ENCODE measurements at places on chromosomes 12 and 14. TPM values are rescaled to one million over a fixed set of nuclear protein-coding genes. Genes with fewer than 3 reads are reported as not detected.

CEP83 gene
- total RNA-seq = 14.2 TPM

DHRS2 gene
- not detected for total RNA-seq

DNA sequence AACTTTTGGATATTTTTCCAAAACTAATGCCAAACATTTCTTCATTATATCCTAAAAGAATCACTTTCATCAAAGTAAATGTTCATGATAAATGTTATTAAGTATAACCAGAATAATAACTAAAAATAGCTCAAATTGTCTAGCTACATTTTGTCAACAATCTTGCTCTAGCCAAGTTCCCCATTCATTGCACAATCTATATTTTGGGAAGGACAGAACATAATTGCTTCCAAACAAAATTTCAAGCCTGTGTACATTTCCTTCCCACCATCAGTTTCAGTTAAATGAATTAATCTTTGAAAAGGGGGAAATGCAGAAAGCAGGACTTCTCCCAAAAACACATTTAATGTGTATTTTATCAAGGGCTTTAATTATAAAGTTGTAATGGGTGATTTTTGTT lies 98.0 kb upstream of the PLEKHG7 start:
- no peak for DNase-seq
- H3K36me3 ChIP-seq = no peaks in the 10 kb centered on the region
- H3K4me1 ChIP-seq = no peaks in the 10 kb centered on the region

DNA sequence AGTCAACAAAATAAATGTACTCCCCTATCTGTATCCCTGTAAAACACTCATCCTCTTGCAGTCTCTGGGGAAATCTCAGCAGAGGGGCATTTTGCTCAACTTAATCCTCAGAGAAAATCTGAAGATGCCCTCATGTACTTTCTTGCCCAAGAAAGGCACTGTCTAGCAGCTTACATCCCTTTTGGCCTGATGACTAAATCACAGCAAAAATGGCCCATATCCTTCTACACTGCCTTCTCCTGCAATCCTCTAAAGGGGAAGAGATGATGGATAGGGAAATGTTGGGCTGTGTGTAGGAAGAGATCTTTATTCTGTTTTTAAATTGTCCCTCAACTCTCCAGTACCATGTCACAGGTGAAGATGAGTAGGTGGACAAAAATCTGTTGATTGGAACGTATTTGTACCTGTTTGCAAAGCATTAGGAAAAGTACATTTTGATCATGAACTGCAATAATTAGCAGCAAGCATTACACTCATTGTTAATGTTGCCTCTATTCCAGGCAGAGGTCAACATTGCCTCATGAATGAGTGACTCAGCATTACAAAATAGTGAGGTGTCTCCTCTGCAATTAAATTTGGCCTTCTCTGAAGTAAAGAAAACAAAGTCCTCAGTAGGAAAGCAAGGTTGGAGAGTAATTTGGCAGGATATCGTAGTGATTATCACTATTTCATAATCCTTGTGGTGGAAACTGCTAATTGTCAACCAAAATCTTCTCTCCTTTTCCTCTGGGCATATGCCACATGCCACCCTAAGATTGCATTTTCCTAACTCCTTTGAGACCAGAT lies 172.4 kb upstream of the CAND1 start:
- H3K27ac ChIP-seq = no peak overlapping the region
- H3K27me3 ChIP-seq = peaks cover 2% of the 10 kb centered on the region
- H3K4me1 ChIP-seq = no peaks in the 10 kb centered on the region
- no peak overlapping the region for H3K4me3 ChIP-seq
- no peaks in the 10 kb centered on the region for H3K36me3 ChIP-seq

- H3K4me3 ChIP-seq = no peak overlapping the region
- no peak for DNase-seq
- H3K27ac ChIP-seq = no peak overlapping the region
- H3K4me1 ChIP-seq = no peaks in the 10 kb centered on the region
Observed at GRCh38 chr12:7039403-7039802, 21.1 kb upstream of the C1S start.

ERBB3 gene
- 0.69 TPM for total RNA-seq

DNA sequence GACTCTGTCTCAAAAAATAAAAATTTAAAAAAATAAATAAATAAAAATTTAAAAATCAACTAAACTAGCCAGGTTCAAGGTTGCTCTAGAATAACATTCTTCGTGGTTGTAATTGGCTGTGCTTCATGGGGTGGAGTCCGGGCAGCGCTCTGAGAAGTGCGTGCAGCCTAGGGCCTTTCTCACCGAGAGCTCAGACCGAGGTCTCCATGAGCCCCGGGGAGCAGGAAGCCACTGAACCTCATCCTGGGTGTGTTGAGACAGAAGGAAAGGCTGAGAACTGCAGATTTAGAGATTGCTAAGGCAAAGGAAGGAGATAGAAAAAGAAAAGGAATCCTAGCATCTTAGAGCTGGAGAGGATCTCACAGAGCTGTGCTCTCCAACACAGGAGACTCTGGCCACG lies 14.7 kb downstream of the P2RX4 start:
- peak; percentile 90 for DNase-seq
- H3K36me3 ChIP-seq = peaks cover 14% of the 10 kb centered on the region
- peak overlapping the region; percentile 35 for H3K4me3 ChIP-seq

- no peaks in the 10 kb centered on the region for H3K4me1 ChIP-seq
- no peak for DNase-seq
- H3K27ac ChIP-seq = no peak overlapping the region
- no peak overlapping the region for H3K4me3 ChIP-seq
Observed at GRCh38 chr14:82412545-82412944, 878.9 kb upstream of the SEL1L start.

GRCh38 chr12:123019841-123020138 lies 39.3 kb downstream of the ARL6IP4 start:
- H3K4me3 ChIP-seq = no peak overlapping the region
- H3K27ac ChIP-seq = no peak overlapping the region
- H3K36me3 ChIP-seq = no peaks in the 10 kb centered on the region
- no peak for DNase-seq
- H3K4me1 ChIP-seq = peaks cover 4% of the 10 kb centered on the region

DNA sequence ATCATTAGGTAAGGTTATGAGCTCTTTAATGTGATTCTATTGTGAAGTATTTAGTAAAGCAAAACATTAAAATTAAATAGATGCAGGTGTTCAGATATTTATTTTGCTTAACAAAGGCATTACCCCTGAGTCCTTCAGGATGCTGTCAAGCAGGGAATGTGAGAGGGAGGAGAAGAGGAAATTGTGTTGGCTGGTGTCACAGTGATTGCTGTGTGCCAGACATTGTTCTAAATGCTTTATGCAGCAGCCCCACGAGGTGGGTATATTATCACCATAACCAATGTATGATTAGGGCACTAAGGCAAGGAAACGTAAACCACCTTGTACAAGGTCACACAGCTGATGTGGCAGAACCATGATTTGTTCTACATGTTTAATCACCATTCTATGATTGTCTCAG lies 80.1 kb downstream of the STAB2 start:
- H3K4me3 ChIP-seq = no peak overlapping the region
- H3K4me1 ChIP-seq = no peaks in the 10 kb centered on the region
- no peaks in the 10 kb centered on the region for H3K36me3 ChIP-seq
- no peak overlapping the region for H3K27ac ChIP-seq

- peaks cover 20% of the 10 kb centered on the region for H3K36me3 ChIP-seq
- peaks cover 95% of the 10 kb centered on the region for H3K4me1 ChIP-seq
- H3K27me3 ChIP-seq = no peaks in the 10 kb centered on the region
- peak overlapping the region; percentile 69 for H3K27ac ChIP-seq
- DNase-seq = no peak
Observed at GRCh38 chr14:61439779-61440418, 118.5 kb downstream of the PRKCH start.

DNA sequence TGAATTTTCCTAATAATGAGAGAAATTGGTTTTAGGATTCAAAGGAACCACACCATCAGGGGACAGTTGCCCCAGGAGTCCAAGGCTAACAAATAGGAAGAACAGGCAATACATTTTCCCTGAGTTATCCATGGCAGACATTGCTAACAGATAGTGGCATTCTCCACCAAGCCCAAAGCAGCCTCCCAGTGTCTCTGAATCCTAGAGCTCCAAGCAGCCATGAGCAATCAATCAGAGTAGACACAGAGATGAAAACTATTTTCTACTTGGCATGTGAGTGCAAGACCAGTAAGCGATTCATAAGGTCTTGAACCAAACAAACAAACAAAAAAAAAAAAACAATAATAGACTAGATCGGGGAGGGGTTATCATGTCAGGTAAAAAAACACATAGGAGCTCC lies 515.7 kb downstream of the MED13L start:
- no peak for DNase-seq
- no peaks in the 10 kb centered on the region for H3K36me3 ChIP-seq
- H3K27ac ChIP-seq = no peak overlapping the region
- H3K27me3 ChIP-seq = no peaks in the 10 kb centered on the region
- no peaks in the 10 kb centered on the region for H3K4me1 ChIP-seq

GRCh38 chr12:21073129-21073528 lies 57.9 kb upstream of the SLCO1B1 start:
- no peaks in the 10 kb centered on the region for H3K4me1 ChIP-seq
- H3K27ac ChIP-seq = no peak overlapping the region
- no peak for DNase-seq

KRT79 gene
- total RNA-seq = not detected

DNA sequence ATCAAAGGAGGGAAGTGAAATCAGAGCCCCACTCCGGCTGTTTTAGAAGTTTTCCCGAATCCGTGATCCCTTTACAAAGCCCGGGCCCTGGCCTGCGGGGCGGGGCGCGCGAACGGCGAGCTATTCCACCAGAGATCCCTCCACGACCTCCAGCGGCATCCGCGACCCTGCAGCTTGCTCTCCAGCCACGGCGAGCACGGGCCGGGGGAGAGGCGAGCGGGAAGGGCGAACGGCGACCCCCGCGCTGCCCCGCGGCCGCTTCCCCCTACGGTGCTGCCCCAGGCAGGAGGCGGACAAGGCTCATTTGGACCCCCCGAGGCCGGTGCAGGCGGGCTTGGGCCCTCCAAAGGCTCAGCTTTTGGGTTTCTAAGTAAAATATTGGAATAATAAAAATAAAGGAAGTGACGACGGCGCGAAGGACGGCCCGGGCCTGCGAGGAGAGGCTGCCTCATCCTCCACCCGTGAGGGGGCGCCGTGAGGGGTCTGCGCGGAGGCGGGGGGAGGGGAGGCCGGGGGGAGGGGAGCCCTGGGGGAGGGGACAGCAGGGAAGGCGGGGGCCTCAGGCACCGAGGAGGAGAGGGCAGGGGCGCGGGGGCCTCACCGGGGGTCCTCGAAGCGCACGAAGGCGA lies 613 bp downstream of the SRSF9 start:
- H3K36me3 ChIP-seq = peaks cover 29% of the 10 kb centered on the region
- H3K4me3 ChIP-seq = peak overlapping the region; percentile 86
- H3K27ac ChIP-seq = peak overlapping the region; percentile 86
- no peak for DNase-seq
- H3K27me3 ChIP-seq = no peaks in the 10 kb centered on the region
- peaks cover 33% of the 10 kb centered on the region for H3K4me1 ChIP-seq

CPNE8 gene
- 10.3 TPM for total RNA-seq

NTN4 gene
- not detected for total RNA-seq

GRCh38 chr14:101705733-101706508 lies 55.6 kb upstream of the PPP2R5C start:
- H3K27me3 ChIP-seq = no peaks in the 10 kb centered on the region
- no peak overlapping the region for H3K4me3 ChIP-seq
- peaks cover 38% of the 10 kb centered on the region for H3K4me1 ChIP-seq
- peak overlapping the region; percentile 82 for H3K27ac ChIP-seq

DNA sequence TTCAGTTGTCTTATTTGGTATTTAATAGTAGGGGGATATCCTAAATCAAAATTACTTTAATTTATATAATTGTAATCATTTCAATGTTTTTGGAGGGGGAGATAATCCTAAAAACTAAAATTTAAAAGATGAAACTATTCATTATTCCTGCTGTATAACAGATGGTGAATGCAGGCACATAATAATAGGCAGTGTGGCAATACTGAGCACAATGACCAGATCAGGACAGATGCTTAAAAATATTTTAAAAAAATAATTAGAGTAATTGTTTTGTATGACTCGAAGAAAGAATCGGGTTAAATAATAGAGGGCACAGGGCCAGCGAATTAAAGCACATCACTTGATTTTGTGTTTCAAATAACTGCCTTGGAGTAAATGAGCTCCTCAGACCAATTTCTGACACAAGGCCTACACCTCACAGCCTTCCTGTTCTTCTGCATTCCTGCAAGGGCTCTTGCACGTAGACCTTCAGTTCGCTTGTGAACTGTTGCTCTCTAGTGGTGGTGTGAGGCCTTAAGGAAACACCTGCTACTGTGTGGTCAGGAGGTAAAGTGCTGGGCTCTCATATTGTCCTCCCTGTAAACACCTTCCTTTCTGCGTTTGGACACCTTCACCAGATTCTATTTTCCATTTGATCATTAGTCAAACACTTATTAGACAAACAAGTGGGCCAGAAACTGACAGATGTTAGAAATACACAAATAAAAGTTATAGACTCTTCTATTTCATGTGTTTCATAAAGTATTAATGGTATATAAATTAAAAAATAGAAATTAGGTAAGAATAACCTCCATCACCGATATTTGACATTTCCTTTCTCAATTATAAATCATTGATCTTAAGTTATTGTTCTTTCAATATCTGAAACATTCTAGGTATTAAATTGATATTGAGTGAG lies 29.3 kb upstream of the KLRF1 start:
- H3K36me3 ChIP-seq = no peaks in the 10 kb centered on the region
- no peaks in the 10 kb centered on the region for H3K27me3 ChIP-seq
- H3K4me3 ChIP-seq = no peak overlapping the region
- peaks cover 50% of the 10 kb centered on the region for H3K4me1 ChIP-seq
- H3K27ac ChIP-seq = no peak overlapping the region

DNA sequence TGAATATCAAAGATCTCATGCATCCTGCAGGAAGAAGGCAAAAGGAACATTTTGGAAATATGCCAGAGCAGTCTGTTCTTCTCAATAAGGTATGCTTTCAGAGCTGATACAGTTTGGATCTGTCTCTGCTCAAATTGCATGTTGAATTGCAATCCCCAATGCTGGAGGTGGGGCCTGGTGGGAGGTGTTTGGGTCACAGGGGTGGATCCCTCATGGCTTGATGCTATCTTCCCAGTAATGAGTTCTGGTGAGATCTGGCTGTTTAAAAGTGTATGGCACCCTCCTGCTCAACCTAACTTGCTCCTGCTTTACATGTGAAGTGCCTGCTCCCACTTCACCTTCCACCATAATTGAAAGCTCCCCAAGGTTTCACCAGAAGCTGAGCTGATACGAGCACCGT lies 76.6 kb downstream of the RIN3 start:
- H3K27ac ChIP-seq = no peak overlapping the region
- no peaks in the 10 kb centered on the region for H3K27me3 ChIP-seq
- DNase-seq = no peak
- no peak overlapping the region for H3K4me3 ChIP-seq
- H3K36me3 ChIP-seq = no peaks in the 10 kb centered on the region

DNA sequence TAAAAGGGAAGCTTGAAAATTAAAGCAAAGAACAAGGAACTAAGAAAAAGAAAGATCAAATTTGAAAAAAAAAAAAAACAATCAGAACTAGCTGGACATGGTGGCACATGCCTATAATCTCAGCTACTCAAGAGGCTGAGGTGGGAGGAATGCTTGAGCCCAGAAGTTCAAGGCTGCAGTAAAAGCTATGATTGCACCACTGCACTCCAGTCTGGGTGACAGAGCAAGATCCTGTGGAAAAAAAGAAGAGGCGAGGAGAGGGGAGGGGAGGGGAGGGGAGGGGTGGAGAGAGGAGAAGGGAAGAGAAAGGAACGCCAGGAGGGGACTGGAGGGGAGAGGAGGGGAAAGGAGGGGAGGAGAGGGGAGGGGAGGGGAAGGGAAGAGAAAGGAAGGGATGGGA lies 43.0 kb downstream of the EEA1 start:
- no peaks in the 10 kb centered on the region for H3K4me1 ChIP-seq
- H3K36me3 ChIP-seq = peaks cover 8% of the 10 kb centered on the region
- no peak for DNase-seq

- H3K4me3 ChIP-seq = no peak overlapping the region
- H3K27me3 ChIP-seq = no peaks in the 10 kb centered on the region
- DNase-seq = no peak
- no peak overlapping the region for H3K27ac ChIP-seq
- H3K36me3 ChIP-seq = no peaks in the 10 kb centered on the region
Observed at GRCh38 chr12:2320841-2321240, 268.1 kb downstream of the CACNA1C start.

PLCZ1 gene
- not detected for total RNA-seq
